ENCODE measurements at places on chromosomes 3 and 15.

- no peak for DNase-seq
Measured at GRCh38 chr3:30544812-30545211, 61.6 kb upstream of the TGFBR2 start.

- no peak for DNase-seq
Measured at GRCh38 chr3:98782824-98783500, 19.8 kb downstream of the ST3GAL6 start.

GRCh38 chr3:28077572-28077971, 163.8 kb upstream of the CMC1 start:
- DNase-seq: no peak

GRCh38 chr3:132346841-132347736, 29.9 kb downstream of the ACP3 start:
- no peak for DNase-seq
